ENCODE measurements at places on chromosomes 5 and 9. TPM values are rescaled to one million over a fixed set of nuclear protein-coding genes. Genes with fewer than 3 reads are reported as not detected.

DNA sequence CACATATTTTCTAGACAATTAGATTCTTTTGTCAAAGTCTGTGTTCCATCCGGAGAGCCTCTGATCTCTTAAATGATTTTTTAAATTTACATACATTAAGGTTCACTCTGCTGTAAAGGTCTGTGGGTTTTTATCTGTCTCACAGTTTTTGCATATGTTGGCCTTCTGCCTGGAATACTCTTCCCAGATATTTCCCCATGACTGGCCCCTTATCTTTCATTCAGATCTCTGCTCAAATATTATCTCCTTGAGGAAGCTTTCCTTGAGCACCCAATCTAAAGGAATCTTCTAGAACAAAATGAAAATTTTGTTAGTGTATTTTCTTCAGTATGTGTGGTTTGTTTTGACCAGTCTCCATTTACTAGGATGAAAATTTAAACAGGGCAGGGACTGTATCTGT is 26.3 kb downstream of the FAF2 start:
- H3K27ac ChIP-seq: no peak overlapping the region
- DNase-seq: no peak
- no peaks in the 10 kb centered on the region for H3K27me3 ChIP-seq
- no peak overlapping the region for H3K4me3 ChIP-seq

- no peak overlapping the region for H3K4me3 ChIP-seq
- no peak overlapping the region for H3K27ac ChIP-seq
- no peaks in the 10 kb centered on the region for H3K4me1 ChIP-seq
- no peak for DNase-seq
- peaks cover 8% of the 10 kb centered on the region for H3K27me3 ChIP-seq
Measured at GRCh38 chr5:39631958-39632357, 207.2 kb upstream of the DAB2 start.

GRCh38 chr5:59766427-59767210 is 126.9 kb downstream of the PDE4D start:
- H3K27me3 ChIP-seq: peaks cover 21% of the 10 kb centered on the region
- no peak overlapping the region for H3K4me3 ChIP-seq
- peaks cover 24% of the 10 kb centered on the region for H3K4me1 ChIP-seq
- no peaks in the 10 kb centered on the region for H3K36me3 ChIP-seq
- no peak overlapping the region for H3K27ac ChIP-seq
- DNase-seq: no peak

DNA sequence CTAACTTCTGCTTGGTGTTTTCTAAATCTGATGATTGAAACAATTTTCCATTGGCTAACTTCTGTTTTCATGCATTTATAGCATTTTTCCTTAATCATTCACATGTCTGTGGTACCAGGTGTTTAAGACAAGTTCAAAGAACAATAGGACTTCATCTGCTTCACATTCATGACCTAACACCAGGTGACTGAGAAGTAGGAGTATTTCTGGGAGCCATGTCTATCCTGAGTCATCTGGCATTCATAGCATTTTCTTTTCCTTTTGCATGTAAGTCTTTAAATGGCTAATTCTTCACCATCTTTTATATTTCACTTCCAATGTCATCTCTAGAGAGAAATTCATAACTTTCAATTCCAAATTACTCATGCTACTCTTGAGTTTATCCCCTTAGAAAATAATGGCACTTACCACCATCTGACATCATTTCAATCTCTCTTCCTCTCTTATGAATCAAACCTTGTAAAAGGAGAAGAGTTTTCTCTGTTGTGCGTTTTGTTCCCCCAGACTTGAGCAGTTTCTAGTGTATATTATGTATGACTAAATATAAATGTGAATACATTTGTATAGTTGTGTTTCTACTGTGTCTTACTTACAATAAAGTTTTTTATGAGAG is 1196.1 kb upstream of the CDH9 start:
- no peak overlapping the region for H3K4me3 ChIP-seq
- no peaks in the 10 kb centered on the region for H3K36me3 ChIP-seq
- no peak for DNase-seq
- no peak overlapping the region for H3K27ac ChIP-seq
- no peaks in the 10 kb centered on the region for H3K4me1 ChIP-seq

- no peak overlapping the region for H3K4me3 ChIP-seq
- no peak for DNase-seq
- H3K36me3 ChIP-seq: no peaks in the 10 kb centered on the region
- no peaks in the 10 kb centered on the region for H3K4me1 ChIP-seq
- H3K27ac ChIP-seq: no peak overlapping the region
- H3K27me3 ChIP-seq: peaks cover 14% of the 10 kb centered on the region
Measured at GRCh38 chr5:133742431-133742988, 130.2 kb upstream of the FSTL4 start.

DNA sequence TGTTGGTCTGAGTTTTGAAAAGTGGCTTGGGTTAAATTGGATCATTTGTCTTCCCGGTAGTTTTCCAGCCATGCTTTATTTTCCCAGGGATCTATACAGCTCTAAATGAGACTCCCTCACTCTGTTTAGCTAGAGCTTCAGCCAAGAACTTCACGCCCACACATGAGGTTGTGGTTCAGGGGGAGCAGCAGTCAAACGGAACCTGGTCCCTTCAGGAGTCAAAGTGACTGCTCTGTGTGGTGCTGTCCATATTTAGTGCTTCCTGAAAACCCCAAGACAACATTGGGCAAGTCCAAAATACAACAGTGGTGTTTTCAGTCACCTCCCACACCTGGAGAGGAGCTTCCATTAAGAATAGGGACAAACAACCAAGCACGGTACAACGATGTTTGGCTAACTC is 90.5 kb downstream of the ANKH start:
- no peaks in the 10 kb centered on the region for H3K27me3 ChIP-seq
- H3K4me1 ChIP-seq: peaks cover 51% of the 10 kb centered on the region
- peaks cover 17% of the 10 kb centered on the region for H3K36me3 ChIP-seq

DNA sequence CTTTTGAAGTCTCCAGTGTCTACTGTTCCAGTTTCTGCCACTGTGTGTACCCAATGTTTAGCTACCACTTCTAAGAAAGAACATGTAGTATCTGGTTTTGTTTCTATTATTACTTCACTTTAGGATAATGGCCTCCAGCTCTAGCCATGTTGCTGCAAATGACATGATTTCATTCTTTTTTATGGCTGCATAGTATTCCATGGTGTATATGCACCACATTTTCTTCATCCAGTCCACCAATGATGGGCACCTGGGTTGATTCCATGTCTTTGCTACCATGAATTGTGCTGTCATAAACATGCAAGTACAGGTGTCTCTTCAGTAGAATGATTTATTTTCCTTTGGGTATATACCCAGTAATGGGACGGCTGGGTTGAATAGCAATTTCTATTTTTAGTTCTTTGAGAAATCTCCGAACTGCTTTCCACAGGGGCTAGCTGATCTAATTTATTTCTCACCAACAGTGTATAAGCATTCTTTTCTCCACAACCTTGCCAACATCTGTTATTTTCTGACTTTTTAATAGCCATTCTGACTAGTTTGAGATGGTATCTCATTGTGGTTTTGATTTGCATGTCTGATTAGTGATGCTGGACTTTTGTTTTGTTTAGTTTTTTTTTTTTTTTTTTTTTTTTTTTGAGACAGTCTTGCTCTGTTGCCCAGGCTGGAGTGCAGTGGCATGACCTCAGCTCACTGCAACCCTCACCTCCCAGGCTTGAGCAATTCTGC is 68.9 kb downstream of the WDR41 start:
- peaks cover 8% of the 10 kb centered on the region for H3K36me3 ChIP-seq
- H3K4me3 ChIP-seq: no peak overlapping the region
- no peak overlapping the region for H3K27ac ChIP-seq
- no peaks in the 10 kb centered on the region for H3K27me3 ChIP-seq
- no peak for DNase-seq

ADRB2 gene
- 2.1 TPM for total RNA-seq

SLC45A2 gene
- total RNA-seq: 0.93 TPM

DMRT1 gene
- total RNA-seq: not detected

SLC4A9 gene
- total RNA-seq: not detected

KIAA0825 gene
- total RNA-seq: 1.6 TPM

ELAVL2 gene
- total RNA-seq: not detected
